ENCODE measurements at places on chromosomes 16 and 17.
A peak's percentile ranks its signal among the peaks of the same experiment; 100 is the strongest.

GRCh38 chr17:55926276-55926990 is 175.6 kb downstream of the PCTP start:
- no peak for DNase-seq

DNA sequence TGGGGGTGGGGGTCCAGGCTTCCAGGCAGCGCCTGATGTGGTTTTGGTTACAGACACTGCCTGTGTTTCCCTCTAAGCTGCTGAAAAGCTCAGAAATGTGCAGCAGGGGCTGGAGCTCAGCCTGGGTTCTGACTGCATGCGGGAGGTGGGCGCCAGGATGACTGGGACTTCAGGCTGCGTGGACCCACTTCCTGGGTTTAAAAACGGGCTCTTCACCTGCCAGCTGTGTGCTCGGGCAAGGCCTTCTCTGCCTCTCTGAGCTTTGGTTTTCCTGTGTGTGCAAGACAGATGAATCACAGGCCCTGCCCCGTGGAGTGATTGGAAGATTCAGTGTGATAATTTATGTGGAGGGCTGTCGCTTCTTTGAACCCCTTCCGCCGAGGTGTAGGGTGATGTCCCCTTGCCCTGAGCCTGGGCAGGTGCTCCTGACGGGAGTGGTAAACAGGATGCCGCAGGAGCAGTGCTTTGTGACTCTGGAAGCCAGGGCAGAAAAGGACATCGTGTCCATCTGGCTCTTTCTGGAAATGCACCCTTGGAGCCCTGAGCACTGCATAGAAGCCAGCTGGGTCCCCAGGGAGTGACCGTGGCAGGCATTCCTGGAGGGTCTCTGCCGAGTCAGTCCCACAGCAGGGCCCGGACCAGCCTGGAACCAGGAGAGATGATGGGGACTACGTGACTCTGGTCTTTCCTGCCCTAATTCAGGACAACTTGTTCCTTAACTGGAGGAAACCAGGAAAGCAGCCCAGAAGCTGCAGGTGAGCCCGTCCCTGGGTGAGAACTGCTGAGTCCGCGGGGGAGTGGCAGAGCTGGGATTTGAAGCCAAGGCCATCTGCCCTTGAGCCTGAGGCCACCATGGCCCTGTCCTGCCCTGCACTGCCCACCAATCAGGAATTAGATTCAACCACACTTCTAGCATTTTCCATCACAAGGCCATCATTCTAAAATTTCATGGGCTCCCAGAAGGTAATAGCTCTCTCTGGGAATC is 28.5 kb upstream of the SLC7A5 start:
- peak; percentile 44 for DNase-seq

DNA sequence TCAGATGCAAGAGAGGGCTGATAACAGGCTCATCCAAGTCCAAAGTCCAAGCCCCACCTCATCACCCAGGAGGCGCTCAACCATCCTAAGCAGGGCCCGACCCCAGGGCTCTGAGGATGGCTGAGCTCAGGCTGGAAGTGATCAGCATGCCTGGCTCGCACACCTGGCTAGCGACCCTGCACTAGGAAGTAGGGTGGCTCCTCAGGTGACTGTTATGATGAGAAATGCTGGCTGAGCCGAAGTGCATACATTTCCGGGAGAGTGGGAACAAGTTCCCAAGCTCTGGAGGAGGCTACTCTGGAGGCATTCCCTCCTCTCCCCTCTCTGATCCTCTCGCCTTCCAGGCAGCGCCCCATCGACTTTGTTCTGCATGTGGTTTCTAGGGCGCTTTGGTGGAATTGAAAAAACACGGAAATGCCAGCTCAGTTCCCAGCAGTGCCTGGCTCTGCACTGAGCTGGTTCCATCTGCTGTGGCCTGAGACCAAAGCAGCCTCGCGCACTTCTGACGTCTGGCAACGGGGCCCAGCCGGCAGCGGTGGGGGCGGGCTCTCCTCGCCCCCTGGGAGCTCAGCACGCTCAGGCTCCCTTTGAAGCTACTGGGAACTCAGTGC is 130.3 kb downstream of the IRF8 start:
- no peak for DNase-seq

- no peak for DNase-seq
Measured at GRCh38 chr17:34254651-34255380, at the start of gene CCL2. Gene CCL2 (plus strand): TSS chr17:34255285. CDS start chr17:34255350, 65 bp downstream.

DNA sequence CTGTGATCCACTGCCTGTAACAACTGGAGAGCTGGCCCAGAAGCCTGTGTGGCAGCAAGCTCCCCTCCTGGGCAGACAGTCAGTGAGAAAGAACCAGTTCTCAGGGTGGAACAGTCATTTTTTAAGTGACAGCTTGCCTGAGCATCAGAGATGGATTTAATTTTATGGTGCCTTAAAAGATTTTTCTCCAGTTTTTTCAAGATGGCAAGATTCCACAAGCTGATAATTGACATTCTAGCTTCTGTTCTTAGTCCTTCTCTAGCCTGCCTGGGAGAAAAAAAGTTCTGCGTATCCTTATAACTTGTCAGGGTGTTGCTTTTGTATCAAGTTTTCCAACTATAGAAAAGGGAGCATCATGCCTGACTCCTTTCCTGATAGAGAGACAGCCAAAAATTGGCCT is 21.2 kb downstream of the CALB2 start:
- DNase-seq = no peak

DNA sequence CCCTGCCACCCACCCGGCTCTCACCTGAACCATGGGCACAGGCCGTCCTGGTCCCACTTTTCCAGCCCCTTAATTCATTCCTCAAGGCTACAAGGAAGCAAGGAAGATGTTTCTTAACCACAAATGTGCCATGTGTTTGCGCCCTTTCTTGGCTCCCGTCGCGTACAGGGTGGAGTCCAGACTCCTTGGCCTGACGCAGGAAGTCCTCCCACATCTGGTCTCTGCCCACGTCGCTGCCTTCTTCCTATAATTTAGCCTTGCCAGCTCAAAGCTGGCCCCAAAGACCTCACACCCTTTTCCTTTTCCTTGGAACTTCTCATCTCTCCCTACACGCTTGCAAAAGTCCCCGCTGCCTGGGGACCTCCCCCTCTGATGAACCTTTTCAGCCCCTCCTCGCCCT is 38.8 kb upstream of the BHLHA9 start:
- DNase-seq = no peak

- no peak for DNase-seq
Measured at GRCh38 chr17:38628441-38628840, 22.7 kb upstream of the SRCIN1 start.

- DNase-seq = no peak
Measured at GRCh38 chr17:20235747-20236146, 226.6 kb downstream of the SPECC1 start.

DNA sequence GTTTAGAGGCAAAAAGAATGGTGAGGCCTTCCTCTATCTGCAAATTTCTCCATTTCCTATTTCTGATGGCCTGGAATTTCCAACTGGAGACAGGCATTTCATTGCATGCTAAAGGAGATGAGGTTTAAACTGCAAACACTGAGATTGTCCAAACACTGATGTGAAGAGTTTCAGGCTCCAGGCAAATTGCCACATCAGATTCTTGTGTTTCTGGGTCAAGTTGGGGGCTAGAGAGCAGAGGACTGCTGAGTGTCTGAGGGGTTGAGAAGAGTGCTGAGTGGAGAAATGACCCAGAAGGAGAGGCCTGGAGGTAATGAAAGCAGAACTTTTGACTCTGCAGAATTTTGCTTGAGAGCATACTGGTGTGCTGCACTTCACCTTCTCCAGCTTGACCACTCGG is 216.7 kb upstream of the MPHOSPH6 start:
- no peak for DNase-seq

DNA sequence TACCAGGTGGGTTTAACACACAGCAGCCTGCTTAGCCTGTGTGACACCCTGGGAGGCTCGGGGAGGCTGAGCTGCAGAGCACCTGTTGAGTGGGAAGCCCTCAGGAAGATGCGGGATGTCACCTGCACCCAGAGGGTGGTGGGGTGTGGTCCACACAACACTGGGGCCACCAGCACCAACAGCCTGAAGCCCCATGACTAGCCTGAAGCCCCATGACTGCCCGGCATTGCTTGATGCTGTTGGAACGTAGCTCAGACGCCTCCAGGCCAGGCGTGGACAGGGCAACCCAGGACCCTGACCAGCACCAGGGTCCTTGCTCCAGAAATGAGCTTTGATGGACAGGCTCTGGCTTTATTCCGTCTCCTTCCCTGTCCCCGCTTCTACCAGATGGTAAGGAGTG is 76.3 kb upstream of the ZNF469 start:
- DNase-seq = no peak

GRCh38 chr16:86089991-86090390 is 191.0 kb downstream of the IRF8 start:
- DNase-seq = no peak

GRCh38 chr17:52376137-52376536 is 217.6 kb upstream of the CA10 start:
- DNase-seq = no peak
